ENCODE measurements at places on chromosomes 2 and 18.

GRCh38 chr18:74367905-74368304 lies 52.3 kb downstream of the C18orf63 start:
- no peak for DNase-seq

GRCh38 chr2:138493334-138493733 lies 8.2 kb upstream of the SPOPL start:
- no peak for DNase-seq

DNA sequence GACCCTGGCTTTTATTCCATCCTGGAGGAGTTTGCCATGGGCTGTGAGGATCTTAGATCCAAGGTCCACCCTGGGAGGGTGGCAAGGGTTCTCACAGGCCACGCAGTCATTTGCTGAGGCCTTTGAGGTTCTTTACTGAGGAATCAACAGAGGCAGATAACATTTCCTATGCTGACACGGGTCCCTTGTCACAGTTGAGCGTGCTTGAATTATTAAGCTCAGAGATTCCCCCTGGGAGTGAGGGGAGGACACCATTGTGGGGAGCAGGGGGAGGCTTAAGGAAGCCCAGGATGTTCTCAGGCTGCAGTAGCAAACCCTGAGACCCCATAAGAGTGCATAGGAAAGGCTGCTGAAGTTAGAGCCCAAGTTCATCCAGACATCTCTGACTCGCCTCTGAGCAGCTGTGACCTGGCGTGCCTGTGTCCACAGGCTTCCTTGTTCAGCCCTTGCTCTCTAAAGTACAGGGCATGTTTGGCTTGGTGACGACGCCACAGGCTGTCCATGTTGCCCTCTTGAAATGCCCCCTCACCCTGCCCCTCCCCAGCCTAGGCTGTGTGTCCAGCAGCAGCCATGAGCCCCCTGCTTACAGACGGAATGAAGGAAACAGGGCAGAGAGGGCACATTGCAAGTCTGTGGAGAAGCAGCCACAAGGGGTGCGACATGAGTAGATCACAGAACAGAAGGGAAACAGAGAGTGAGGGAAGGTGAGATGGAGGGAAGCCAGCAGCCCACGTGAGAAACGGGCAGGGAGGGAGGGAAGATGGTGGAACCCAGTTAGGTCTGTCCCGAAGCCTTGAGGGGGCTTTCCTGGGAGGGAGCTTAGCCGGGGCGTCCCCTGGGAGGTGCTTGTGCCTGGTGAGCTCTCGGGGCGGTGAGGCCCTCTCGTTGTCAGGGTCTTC lies 34.0 kb downstream of the NAPG start:
- DNase-seq, result peak; percentile 61

DNA sequence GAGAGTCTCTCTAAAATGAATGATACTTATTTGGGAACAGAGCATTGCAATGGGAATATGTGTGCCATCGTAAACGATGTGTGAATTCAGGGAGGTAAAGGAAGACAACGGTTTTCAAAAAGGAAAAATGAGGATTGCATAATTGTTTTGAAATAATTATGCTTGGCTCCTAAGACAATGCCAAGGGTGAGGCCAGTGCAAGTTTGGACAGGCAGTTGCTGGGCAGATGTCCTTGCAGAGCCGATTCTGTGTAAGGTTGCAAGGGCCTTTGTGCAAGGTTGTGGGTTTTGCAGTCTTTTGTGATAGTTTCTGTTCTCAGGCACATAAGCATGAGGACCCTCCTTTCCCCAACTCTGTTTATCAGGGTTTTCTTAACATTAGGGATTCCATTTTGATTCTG lies 70.0 kb upstream of the ZNF236 start:
- DNase-seq, result no peak

DNA sequence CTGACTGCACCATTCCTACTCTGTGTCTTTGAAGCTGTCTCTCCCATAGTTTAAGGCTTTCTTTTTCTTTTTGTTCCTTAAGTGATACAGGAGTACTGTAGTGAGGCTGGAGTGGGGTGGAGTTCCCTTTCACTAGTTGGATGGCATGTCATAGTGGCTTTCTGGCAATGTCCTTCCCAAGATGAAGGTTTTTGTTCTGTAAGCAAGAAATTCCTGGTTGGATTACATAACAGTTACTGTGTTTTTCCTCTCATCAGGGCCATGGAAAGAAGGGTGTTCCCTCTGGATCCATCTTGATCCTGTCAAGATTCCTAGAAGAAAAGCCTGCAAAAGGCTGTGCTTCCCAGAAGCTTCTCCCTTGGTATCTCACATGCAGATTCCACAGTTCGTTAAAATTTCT lies 84.2 kb downstream of the ACKR3 start:
- DNase-seq, result no peak

DNA sequence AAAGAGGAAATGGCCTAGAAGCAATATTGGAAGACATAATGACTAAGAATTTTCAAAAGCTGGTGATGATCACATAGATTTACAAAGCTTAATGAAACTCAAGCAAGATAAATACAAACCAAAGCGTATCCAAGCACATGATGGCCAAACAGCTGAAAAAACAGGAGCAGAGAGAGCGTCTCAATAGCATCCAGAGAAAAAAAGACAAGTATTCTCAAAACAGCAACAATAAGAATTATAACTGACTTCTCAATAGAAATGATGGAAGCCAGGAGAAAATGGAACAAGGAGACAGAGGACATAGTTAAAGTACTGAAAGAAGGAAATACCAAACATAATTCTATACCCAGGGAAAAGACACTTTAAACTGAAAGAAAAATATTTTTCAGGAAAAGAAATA lies 437.2 kb upstream of the TNP1 start:
- DNase-seq, result no peak

- DNase-seq, result no peak
Observed at GRCh38 chr2:219003979-219004378, 10.8 kb upstream of the CRYBA2 start.

- DNase-seq, result no peak
Observed at GRCh38 chr2:237060534-237061312, 25.0 kb upstream of the COPS8 start.

DNA sequence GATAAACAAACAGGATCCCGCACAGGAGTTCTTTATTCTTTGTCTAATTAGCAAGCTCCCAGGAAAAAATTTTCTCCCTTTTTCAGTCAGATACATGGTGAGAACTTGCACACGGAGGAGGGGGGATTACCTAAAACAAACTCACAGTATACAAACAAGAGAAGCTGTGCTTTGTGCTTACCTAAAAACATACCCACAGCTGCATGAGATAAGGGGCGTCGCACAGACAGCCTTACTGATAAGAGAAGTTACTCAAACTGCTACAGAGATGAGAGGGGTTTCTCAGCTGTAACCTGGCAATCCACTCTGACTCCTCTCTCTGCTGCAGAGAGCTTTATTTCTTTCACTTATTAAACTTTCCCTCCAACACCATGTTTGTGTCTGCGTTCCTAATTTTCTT lies 32.9 kb upstream of the ST3GAL5 start:
- DNase-seq, result no peak

DNA sequence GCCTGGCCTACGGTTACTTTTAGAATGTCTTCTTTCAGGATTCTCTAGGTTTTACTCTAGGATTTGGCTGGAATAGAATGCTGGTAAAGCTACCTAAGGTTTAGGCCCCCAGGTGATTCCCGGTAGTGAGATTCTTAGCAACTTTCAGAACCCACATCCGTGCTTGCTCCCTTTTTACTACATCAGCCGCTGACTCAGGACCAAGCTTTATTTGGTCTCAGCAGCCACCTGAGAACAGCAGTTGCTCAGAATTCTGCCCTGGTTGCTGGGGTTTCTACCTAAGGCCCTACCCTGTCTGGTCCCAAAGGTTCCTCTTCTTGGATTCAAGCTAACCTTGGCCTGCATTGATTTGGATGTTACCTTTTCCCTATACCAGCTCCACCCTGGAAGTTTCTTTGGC lies 36.1 kb upstream of the NDUFV2 start:
- DNase-seq, result no peak

DNA sequence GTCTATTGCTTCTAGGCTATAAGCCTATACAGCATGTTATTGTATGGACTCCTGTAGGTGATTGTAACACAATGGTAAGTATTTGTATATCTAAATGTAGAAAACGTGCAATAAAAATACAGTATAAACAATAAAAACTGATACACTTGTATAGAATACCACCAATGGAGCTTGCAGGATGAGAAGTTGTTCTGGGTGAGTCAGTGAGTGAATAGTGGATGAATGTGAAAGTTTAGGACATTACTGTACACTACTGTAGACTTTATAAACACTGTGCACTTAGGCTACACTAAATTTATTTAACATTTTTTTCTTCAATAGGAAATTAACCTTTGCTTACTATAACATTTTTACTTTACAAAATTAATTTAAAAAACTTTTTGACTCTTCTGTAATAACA lies 679.2 kb upstream of the ZNF804A start:
- DNase-seq, result no peak

DNA sequence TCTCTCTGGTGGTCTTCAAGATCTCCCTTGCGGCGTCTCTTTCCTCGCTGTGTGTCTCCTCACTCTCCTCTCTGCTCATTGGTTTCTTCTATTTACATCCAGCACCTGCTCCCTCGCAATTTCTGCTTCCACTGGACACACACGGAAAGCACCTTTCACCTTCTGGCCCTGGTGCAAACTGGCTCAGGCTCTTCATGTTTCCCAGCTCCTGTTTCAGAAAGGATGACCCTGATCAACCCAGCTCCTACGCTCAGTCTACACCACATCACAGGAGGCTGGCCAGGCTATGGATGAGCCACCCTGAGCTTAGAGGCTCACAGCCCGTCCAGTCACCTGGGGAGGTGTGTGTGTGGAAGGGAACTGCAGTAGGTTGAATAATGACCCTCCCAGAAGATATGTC lies 72.7 kb downstream of the MCFD2 start:
- DNase-seq, result no peak

GRCh38 chr2:65382323-65382722 lies 50.1 kb downstream of the SPRED2 start:
- DNase-seq, result no peak
